ENCODE measurements at places on chromosomes 16 and 17. TPM values are rescaled to one million over a fixed set of nuclear protein-coding genes. Genes with fewer than 3 reads are reported as not detected.

KAT8 gene
- 33.2 TPM for total RNA-seq

NAA60 gene
- 17.8 TPM for total RNA-seq

NPIPB9 gene
- total RNA-seq = 2.7 TPM

YPEL3 gene
- total RNA-seq = 26.2 TPM

OTOP2 gene
- not detected for total RNA-seq

HEATR9 gene
- not detected for total RNA-seq

CDK5R1 gene
- total RNA-seq = 0.65 TPM

TMIGD1 gene
- not detected for total RNA-seq

KRTAP17-1 gene
- total RNA-seq = not detected

MC1R gene
- 9.6 TPM for total RNA-seq

TM4SF5 gene
- total RNA-seq = not detected

CCL1 gene
- not detected for total RNA-seq

TBC1D28 gene
- not detected for total RNA-seq

SLC16A11 gene
- 0.32 TPM for total RNA-seq

GDPD1 gene
- 1.2 TPM for total RNA-seq

CCL4 gene
- not detected for total RNA-seq

DGKE gene
- total RNA-seq = 6.3 TPM

FBXO39 gene
- 0.97 TPM for total RNA-seq

CTF1 gene
- 5.8 TPM for total RNA-seq

CEP20 gene
- total RNA-seq = 45.9 TPM

TNFAIP1 gene
- 37.8 TPM for total RNA-seq

XAF1 gene
- 51.5 TPM for total RNA-seq

TP53TG3F gene
- not detected for total RNA-seq

ITFG1 gene
- 56.1 TPM for total RNA-seq

CLEC3A gene
- total RNA-seq = not detected

CPHXL2 gene
- total RNA-seq = not detected

SRCIN1 gene
- not detected for total RNA-seq

KRT25 gene
- not detected for total RNA-seq

MOSMO gene
- total RNA-seq = 21.1 TPM

METTL9 gene
- 138 TPM for total RNA-seq

SRCAP gene
- 28.7 TPM for total RNA-seq

HS3ST3A1 gene
- 40.1 TPM for total RNA-seq

FGF11 gene
- total RNA-seq = 1.8 TPM

CD300H gene
- not detected for total RNA-seq

CD300A gene
- not detected for total RNA-seq

PRM3 gene
- total RNA-seq = not detected

EVPLL gene
- not detected for total RNA-seq

EME1 gene
- 0.85 TPM for total RNA-seq

NOL11 gene
- 28.7 TPM for total RNA-seq

MYO19 gene
- total RNA-seq = 78.4 TPM

TBC1D3E gene
- total RNA-seq = not detected

TP53TG3B gene
- not detected for total RNA-seq

FADS6 gene
- total RNA-seq = not detected

IRX3 gene
- total RNA-seq = 7.0 TPM

PMP22 gene
- 179 TPM for total RNA-seq

KRT9 gene
- not detected for total RNA-seq

ZNF319 gene
- 4.9 TPM for total RNA-seq

DRC3 gene
- total RNA-seq = 1.6 TPM

KRTAP16-1 gene
- not detected for total RNA-seq

CSH1 gene
- total RNA-seq = not detected

ZP2 gene
- not detected for total RNA-seq

NXN gene
- total RNA-seq = 124 TPM

TMEM100 gene
- total RNA-seq = 2.3 TPM

ANKS4B gene
- total RNA-seq = not detected

SPN gene
- total RNA-seq = not detected

HOXB5 gene
- total RNA-seq = 0.73 TPM

ACSM2A gene
- total RNA-seq = not detected

C16orf96 gene
- 0.12 TPM for total RNA-seq

CA4 gene
- not detected for total RNA-seq

BCL6B gene
- 0.16 TPM for total RNA-seq

All from hair follicle dermal papilla cell (primary cell).